EL (cell line): ENCODE measurements at places on chromosomes 5 and 9.

- no peak for DNase-seq
Measured at GRCh38 chr9:101512116-101512515, 21.5 kb upstream of the RNF20 start.

GRCh38 chr5:142095651-142096330 lies 12.8 kb upstream of the NDFIP1 start:
- no peak for DNase-seq

DNA sequence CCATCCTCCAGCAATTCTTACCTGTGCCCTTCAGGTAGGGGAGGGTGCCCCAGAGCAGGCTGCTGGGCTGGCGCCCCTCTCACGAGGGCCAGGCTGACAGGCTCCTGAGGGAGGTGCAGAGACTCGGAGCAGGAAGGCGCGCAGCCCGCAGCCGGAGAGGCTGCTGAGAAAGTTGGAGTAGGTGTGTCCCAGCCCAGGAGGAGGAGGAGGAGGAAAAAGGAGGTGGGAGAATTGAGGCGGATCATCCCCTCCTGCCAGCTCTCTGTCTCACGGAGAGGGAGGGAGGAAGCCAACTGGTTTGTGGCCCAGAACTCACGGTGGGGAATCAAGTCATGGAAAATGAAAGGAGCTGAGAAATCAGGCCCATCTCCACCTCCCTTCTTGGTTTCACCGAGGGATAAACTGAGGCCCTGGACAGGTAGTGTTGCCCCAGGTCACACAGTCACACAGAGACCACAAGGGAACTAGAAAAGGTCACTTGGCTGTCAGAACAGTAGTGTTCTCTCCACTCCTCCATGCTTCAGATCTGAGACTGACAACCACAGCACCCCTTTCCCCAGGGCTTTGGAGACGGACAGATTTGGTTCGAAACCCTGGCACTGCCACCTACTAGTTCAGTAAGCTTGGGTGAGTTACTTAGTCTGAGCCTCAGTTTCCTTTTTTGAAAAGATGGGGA lies at the start of gene FAT2:
TSS of gene FAT2 (minus strand) at position 188 of the 676 bp plus-strand sequence. CDS start 22,400 bp downstream, outside the sequence.
- no peak for DNase-seq

- no peak for DNase-seq
Measured at GRCh38 chr9:89278551-89278950, 32.4 kb upstream of the CKS2 start.

- no peak for DNase-seq
Measured at GRCh38 chr5:153674356-153674755, 183.9 kb downstream of the GRIA1 start.

- no peak for DNase-seq
Measured at GRCh38 chr5:134492568-134492967, 32.9 kb upstream of the JADE2 start.

DNA sequence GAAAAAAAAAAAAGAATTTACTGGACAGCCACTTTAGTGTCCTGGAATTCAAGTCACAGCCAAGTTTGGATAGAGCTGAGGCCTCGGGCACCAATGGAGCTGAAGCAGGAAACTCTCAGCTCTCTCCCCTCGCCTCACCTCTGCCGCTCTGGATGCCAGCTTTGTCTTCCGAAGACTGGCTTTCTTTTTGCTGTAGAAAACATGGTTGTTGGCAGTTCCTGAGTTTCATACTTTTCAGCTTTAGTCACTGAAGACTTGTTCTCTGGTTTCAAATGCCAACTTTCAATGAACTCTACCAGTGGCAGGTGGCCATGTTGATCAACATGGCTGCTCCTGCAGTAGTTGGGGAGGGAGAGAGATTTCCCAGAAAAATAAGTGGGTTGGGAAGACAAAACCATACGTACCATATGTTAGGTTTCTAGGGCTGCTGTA lies 142.2 kb downstream of the SNX18 start:
- DNase-seq = no peak

GRCh38 chr5:134082264-134082992 lies 32.1 kb upstream of the TCF7 start:
- peak; percentile 39 for DNase-seq

DNA sequence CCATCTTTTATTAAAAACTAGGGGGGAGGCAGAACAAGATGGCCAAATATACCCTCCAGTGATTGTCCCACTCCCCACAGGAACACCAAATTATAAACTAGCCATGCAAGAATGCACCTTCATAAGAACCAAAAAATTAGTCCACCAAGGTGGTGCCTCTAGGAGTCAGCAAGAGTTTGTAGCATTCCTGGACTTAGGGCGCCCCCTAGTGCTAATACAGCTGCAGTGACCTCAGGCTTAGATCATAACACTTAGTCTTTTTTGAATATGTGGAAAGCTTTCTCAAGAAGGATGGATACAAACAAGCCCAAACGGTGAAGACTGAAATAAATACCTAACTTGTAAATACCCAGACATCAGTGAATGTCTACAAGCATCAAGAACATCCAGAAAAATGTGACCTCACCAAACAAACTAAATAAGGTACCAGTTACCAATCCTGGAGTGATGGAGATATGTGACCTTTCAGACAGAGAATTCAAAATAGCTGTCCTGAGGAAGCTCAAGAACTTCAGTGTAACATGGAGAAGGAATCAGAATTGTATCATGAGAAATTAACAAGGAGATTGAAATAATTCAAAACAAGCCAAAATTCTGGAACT lies 19.3 kb downstream of the PPIP5K2 start:
- peak; percentile 76 for DNase-seq

- peak; percentile 48 for DNase-seq
Measured at GRCh38 chr5:159854916-159855315, 61.4 kb upstream of the ADRA1B start.
